Stimulated activated CD8-positive, alpha-beta memory T cell treated with anti-CD3 and anti-CD28 coated beads, Interleukin-4, amount 100 ng/mL, for 24 hours (primary cell): ENCODE measurements at places on chromosomes 6 and 20.

DNA sequence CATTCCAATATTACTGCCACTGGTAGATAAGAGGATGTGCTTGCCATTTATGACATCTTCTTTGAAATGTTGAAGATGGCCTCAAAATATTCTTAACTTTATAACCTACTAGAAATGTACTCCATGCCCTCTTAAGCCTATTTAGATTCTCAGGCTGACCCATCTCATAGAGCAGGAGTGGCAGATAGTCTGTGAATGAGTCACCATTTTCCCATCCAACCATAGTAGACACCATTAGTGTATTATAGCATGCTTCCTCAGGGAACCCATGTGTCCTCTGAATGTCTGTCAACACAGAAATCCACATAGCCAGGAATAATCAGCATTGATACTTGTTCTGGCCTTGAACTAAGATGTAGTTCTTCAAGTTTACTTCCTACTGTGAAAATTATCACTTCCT lies 150.2 kb downstream of the IMPG1 start:
- DNase-seq, result no peak

DNA sequence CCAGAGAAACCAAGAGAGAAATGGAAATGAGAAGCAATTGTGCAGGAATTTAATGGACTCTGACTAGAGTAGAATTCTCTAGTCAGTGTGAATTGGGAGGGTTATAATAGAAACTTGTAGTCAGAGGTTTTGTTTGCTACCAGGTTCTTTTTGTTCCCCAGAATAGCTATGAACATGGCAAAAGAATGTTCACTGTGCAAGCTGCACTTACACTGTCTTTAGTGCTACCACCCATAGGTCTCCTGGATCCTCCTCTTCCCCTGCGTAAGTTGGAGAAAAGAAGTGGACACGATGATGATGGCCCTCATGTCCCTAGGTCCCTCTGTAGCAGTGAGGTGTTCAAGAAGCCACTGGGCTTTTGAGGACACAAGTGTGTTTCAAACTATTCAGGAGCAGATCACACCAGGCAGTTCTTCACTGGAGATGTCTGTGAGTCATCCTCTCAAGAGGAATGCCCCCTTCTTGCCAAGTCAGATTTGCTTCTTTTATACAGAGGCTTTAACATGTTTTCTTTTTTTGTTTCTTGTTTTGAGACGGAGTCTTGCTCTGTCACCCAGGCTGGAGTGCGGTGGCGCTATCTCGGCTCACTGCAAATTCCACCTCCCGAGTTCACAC lies 47.6 kb upstream of the SMIM8 start:
- DNase-seq, result no peak

- DNase-seq, result no peak
Observed at GRCh38 chr6:53293691-53294090, 55.1 kb downstream of the ELOVL5 start.

DNA sequence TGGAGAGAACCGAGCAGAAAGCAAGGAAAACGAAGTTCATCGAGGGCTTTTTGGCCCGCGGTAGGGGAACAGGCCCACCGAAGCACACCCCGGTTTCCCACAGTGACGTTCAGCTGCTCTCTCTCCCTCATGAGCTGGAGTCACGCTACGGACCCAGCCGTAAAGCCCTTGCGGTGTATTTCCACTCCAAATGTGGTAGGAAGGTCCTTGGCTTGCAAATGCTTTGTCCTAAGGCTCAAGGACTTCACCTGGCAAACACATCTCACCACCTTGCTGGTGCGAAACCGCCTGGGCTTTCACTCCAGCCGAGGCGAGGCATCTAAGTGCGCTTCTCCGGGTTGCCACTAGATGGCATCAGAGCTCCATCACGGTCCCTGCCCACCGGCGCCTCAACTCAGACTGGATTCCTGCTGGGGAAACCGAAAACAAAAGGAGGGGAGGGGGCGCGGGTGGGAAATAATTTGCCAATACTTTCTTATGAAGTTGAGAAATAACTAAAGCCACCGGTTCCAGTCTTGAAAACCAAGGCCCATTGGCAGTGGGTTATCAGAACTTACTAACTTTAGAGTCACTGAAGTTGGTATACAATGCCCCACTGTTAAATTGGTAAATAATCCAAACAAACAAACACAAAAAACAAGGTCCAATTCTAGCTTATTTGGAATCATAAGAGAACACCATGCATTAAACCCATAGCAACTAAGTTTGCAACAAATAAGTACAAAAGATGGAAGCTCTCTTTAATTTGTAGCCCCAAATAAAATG lies 13.4 kb upstream of the FOXC1 start:
- DNase-seq, result no peak

DNA sequence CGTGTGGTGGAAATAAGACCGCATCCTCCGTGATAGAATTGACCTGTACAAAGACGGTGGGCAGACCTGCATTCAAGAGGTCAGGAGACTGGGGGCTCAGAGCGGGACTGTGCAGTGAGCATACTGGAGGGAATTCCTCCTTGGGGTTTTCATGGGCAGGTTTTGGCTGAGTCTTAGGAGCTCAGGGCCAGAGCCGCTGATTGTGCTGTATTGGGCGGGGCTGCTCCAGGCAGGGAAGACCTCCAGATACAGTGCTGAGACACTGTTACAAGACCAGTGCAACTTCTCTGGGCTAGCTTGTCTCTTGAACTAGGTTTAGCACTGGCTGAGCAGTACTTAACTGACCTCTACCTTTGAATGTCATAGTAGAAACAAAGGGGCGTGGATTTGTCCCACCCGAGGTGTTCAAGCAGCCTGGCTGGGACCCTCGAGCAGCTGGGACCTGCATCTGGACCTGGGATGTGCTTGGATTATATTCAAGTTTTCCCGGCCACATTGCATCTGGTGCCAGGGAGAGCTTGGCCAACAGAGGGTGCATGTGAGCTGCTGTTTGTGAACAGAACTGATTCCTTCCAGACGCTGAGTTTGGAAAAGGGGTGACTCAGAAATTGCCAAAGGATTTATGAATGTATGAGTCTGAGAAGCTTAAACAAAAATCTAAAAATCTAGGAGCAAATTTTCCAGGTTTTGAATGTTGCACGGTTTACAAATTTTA lies 33.4 kb upstream of the SLC22A1 start:
- DNase-seq, result no peak
